ENCODE measurements at places on chromosomes 11 and 22.

DNA sequence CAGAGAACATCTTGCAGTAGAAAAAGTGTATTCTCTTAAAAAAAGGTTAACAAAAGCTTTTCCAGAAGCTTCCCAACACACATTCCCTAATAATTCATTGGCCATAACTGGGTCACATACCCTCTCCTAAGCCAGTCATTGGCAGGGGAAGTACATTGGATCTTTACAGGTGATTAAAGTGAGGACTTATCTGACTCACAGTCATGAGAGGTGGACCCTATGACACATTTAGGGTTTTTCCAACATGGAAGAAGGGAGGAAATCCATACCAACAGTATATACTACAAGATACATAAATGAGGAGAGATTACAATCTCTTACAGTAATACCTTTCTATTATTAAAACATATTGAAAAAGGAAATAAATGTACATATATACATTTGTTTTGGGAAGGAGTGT, 72.2 kb downstream of the CCDC73 start:
- H3K27ac ChIP-seq = no peak overlapping the region
- H3K27me3 ChIP-seq = peaks cover 5% of the 10 kb centered on the region
- H3K36me3 ChIP-seq = no peaks in the 10 kb centered on the region
- DNase-seq = no peak
- no peak overlapping the region for H3K4me3 ChIP-seq
- no peaks in the 10 kb centered on the region for H3K4me1 ChIP-seq

DNA sequence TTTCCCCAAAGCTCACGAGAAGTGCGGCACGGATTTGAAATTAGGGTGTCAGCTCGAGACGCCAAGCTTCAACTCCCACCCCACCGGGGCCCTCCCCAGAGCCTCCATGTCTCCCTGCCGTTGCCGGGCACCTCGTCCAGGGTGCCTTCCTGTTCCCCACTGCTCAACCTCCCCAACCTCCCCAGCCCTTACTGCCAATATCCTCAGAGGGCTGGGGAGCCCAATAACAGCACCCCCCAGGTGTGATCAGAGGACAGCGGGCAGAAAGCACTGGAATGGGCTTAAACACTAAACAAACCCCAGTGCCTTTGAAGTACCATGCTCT, 1336.4 kb downstream of the TBC1D22A start:
- no peaks in the 10 kb centered on the region for H3K27me3 ChIP-seq
- H3K4me3 ChIP-seq = peak overlapping the region; percentile 29
- H3K4me1 ChIP-seq = peaks cover 89% of the 10 kb centered on the region
- no peak for DNase-seq
- peak overlapping the region; percentile 66 for H3K27ac ChIP-seq

- no peaks in the 10 kb centered on the region for H3K4me1 ChIP-seq
- no peak overlapping the region for H3K27ac ChIP-seq
- H3K27me3 ChIP-seq = peaks cover 26% of the 10 kb centered on the region
- H3K4me3 ChIP-seq = no peak overlapping the region
- no peaks in the 10 kb centered on the region for H3K36me3 ChIP-seq
Observed at GRCh38 chr22:43446037-43446803, 34.4 kb downstream of the MPPED1 start.

DNA sequence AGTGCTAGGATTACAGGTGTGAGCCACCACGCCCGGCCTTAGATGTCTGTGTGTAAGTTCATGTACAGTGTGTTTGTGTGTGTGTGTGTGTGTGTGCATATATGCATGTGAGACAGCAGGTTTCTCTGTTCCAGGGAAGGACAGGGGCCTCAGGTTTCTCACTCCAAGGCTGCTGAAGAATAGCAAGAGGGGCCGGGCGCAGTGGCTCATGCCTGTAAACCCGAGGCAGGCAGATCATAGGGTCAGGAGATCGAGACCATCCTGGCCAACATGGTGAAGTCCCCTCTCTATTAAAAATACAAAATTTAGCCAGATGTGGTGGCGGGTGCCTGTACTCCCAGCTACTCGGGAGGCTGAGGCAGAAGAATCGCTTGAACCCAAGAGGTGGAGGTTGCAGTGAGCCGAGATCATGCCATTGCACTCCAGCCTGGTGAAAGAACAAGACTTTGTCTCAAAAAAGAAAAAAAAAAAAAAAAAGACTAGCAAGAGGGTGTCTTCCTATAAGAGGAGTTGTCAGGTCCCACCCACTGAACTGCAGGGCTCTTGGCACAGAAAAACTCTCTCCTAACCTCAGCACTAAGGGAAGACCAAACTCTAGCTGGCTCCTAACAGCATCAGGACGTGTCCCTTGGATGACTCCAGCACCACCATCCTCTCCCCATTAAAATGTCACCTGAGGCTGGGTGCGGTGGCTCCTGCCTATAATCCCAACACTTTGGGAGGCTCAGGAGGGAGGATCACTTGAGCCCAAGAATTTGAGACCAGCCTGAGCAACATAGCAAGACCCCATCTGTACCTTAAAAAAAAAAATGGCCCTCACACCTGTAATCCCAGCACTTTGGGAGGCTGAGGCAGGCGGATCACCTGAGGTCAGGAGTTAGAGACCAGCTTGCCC, 40.0 kb downstream of the TST start:
- H3K4me3 ChIP-seq = no peak overlapping the region
- peaks cover 12% of the 10 kb centered on the region for H3K4me1 ChIP-seq
- no peak overlapping the region for H3K27ac ChIP-seq
- H3K27me3 ChIP-seq = peaks cover 26% of the 10 kb centered on the region

DNA sequence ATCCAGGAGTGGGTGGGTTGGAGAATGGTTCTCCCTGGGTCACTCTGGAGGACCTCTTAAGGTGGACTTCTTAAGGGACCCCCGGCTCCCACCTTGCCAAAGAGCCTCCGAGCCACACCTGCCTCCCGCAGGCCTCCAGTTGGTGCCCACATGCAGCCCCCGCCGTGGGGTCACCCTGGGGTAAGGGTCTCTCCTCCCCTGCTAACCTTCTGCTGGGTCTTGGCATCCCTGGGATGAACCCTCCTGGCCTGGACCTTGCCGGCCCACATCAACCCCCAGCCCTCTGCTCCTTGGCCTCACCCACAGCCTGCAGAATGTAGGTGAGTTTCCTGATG, 12.5 kb upstream of the MUC6 start:
- no peak overlapping the region for H3K27ac ChIP-seq
- H3K27me3 ChIP-seq = peaks cover 50% of the 10 kb centered on the region
- H3K36me3 ChIP-seq = no peaks in the 10 kb centered on the region
- H3K4me1 ChIP-seq = peaks cover 5% of the 10 kb centered on the region
- no peak overlapping the region for H3K4me3 ChIP-seq

Data from stimulated activated naive B cell treated with anti-CD40 and anti-IgM and Interleukin-4, amounts not matched to agents 10 μg/mL and 1 μg/mL and 100 μg/mL, for 72 hours (primary cell).